ENCODE measurements at places on chromosomes 3 and 15.
A peak's percentile ranks its signal among the peaks of the same experiment; 100 is the strongest.

DNA sequence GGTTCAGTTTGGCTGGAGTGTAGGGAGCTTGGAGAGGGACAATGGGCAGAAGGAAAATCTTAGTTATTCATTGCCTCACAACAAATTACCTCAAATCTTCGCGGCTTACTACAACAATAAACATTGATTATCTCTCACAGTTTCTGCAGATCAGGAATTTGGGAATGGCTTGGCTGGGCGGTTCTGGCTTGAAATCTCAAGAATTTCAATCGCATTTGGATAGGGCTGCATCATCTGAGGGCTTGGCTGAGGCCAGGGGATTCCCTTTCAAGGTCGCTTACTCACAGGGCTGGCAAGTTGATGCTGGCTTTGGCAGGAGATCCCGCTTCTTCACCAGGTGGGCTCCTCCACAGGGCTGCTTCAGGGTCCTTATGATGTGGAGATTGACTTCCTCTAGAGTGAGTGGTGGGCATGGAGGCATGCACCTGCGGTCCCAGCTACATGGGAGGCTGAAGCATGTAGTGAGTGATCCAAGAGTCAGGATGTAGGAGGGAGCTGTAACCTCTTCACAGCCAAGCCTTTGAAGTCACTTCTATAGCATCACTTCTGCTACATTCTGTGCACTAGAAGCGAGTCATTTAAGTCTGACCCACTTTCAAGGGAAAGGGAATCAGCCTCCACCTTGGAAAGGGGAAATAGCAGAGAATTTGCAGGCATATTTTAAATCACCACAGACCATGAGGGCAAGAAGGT is 63.1 kb downstream of the CDC25A start:
- no peak for DNase-seq

GRCh38 chr15:57221134-57221533 is 155.2 kb upstream of the CGNL1 start:
- no peak for DNase-seq

- no peak for DNase-seq
Observed at GRCh38 chr3:66080167-66080566, 41.4 kb upstream of the MAGI1 start.

- DNase-seq = peak; percentile 95
Observed at GRCh38 chr15:40941528-40942336, 11.5 kb upstream of the CHAC1 start.

- no peak for DNase-seq
Observed at GRCh38 chr15:80674245-80674614, 20.9 kb upstream of the ABHD17C start.

- DNase-seq = peak; percentile 68
Observed at GRCh38 chr15:100918690-100919480, at the start of gene LRRK1. Gene LRRK1, plus strand, starts transcription at chr15:100919357. Its CDS starts 5,276 bp downstream, at chr15:100924633.

GRCh38 chr15:52557274-52557641 is 11.6 kb downstream of the ARPP19 start:
- DNase-seq = no peak

DNA sequence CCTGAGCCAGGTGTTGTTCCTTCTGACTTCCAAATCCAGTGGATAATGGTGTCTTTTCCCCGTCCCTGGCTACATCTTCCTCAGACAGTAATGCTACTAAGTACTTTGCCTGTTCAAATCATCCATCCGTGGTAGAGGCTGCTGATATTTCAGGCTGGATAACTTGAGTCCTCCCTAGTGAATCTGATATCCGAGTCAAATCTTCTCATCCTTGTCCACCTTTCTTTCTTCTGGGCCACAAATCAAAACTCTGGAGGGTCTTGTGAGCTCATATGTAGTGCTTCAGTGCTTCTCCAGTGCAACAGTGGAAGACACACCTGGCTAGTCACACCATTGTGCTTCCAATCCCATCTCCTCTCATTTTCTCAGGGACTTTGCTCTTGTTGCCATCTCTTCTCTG is 11.2 kb downstream of the SH3GL3 start:
- DNase-seq = no peak

DNA sequence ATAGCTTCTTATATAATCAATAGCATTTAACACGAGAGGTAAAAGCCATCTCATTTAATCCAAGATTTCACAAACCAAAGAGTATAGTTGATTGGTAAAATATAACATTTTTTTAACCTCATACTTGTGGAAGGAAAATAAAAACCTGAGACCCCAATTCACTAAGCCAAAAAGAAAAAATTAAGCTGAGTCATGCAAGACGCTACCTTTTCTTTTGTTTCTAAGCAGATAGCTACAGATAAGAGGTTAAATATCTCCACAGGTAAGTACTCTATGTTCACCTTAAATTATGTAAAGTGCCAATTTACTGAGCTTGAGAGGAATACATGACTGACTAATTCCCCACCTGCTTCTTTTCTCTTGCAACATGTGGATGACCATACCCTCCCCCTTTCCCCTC is 656.4 kb downstream of the MECOM start:
- no peak for DNase-seq

DNA sequence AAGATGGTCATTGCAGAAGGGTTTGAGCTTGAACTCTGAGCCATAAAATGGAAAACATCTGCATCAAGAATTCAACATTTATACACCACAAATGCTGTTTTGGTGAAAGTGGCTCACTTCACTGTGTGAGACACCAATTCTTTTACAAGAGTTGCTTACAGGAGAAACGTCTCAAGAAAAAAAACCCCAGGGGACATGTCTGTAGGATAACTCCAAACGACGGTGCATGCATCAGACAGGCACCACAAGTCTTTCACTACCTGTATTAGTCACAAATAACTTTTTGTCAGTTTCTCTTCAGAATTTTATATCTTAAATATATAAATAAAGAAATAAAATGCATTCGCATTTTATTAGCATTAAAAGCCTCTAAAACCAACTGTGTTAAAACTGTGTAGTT is 164.3 kb downstream of the EFHB start:
- DNase-seq = no peak

DNA sequence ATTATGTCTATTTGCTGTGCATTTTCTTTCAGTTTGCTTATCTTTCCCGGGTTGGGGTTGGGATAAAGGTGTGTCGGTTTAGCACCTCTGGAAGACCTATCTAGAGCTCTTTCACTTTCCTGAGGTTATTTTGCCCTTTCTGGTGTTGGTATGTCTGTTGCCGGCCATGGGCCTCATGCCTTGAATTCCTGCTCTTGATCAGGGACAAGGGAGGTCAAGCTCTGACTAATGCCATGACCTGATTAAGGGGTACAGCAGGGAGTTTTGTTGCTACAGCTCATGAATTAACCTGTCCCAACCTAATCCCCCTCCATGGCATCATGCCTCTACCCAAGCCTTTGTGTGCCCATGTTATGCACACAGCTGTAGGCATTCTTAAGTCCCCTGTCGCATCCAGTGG is 70.5 kb upstream of the GOLGA6B start:
- no peak for DNase-seq

DNA sequence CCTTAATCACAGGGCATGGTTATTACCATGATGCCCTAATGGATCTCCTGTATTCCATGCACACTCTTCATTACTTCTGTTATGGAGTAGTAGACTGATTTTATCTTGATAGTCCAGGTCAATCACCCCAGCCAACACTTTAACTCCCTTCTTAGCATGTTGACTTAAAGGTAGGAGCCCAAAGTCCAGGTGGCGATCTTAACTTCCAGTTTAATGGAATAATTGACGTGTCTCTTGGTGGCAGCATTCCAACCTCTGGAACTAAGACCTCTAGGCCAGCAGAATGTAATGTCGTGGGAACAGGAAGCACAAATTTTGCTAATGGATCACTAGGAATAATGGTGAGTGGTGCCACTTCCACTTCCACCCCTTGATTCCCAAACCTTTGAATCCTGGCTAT is 687.2 kb upstream of the SGO1 start:
- DNase-seq = no peak

DNA sequence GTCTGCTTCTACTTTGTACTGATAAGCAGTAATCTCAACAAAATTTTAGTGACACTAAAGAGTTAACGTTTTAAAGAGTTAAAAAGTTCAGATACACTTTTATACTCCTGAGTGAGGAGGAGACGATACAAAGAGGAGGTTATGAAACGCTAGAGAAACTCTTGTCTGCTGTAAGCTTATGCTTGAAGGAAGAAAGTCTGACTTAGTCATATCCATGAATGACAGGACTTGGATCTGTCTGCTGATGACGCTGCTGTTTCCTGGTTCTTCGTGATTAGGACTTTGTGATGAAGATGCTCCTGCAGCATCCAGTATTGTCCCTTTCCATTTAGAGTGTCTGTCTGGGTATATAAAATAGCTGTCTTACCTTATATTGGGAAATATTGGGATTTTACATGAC is 15.8 kb downstream of the TCF12 start:
- no peak for DNase-seq

DNA sequence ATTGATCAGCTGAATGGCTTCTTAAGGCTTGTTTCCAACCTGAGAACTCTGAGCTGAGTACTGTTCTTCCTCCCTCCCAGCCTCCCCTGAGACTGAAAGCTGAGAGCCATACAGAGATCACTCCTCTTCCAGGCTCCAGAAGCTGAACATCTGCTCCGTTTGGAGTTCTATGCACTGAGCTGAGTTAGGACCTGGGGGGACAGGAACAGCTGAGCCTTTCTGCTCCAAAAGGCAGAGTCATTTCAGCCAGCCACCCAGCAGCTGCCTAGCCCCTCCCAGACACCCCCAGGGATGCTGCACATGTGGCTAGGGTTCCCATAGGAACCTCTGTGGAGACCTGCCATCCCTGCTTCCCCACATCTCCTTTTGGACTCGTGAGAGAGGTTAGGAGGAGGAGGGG is 64.2 kb upstream of the GLCE start:
- DNase-seq = no peak

GRCh38 chr3:119885746-119886530 is 104.0 kb downstream of the NR1I2 start:
- no peak for DNase-seq

GRCh38 chr3:193857996-193858395 is 265.0 kb downstream of the OPA1 start:
- DNase-seq = no peak
